ENCODE measurements at places on chromosomes 11 and 22.

- no peak for DNase-seq
Observed at GRCh38 chr11:64216879-64217278, 9.1 kb downstream of the TRPT1 start.

DNA sequence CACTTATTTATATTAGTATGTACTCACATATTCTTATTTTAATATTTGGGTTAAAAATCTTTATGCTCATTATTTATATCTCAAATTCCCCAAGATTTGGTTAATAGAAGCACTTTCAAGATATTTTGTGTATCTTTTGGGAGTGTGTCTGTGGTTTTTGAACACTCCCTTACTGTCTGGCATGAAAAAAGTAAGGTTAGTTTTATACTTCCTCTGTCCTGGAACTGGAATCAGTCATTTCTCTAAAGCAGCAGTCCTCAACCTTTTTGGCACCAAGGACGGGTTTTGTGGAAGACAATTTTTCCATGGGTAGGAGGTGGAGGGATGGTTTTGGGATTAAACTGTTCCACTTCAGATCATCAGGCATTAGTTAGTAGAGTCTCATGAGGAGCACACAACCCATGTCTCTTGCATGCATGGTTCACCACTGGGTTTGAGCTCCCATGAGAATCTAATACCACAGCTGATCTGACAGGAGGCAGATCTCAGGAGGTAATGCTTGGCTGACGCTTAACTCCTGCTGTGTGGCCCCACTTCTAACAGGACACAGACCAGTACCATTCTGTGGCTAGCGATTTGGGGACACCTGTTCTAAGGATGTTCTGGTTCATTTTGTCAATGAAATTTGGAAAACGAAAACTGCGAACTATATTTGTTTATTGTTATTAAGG, 60.2 kb downstream of the CASP12 start:
- DNase-seq: no peak

GRCh38 chr11:256952-257737, 20.4 kb downstream of the PSMD13 start:
- no peak for DNase-seq

- peak; percentile 96 for DNase-seq
Observed at GRCh38 chr11:61061081-61061826, 41.0 kb upstream of the CD5 start.

DNA sequence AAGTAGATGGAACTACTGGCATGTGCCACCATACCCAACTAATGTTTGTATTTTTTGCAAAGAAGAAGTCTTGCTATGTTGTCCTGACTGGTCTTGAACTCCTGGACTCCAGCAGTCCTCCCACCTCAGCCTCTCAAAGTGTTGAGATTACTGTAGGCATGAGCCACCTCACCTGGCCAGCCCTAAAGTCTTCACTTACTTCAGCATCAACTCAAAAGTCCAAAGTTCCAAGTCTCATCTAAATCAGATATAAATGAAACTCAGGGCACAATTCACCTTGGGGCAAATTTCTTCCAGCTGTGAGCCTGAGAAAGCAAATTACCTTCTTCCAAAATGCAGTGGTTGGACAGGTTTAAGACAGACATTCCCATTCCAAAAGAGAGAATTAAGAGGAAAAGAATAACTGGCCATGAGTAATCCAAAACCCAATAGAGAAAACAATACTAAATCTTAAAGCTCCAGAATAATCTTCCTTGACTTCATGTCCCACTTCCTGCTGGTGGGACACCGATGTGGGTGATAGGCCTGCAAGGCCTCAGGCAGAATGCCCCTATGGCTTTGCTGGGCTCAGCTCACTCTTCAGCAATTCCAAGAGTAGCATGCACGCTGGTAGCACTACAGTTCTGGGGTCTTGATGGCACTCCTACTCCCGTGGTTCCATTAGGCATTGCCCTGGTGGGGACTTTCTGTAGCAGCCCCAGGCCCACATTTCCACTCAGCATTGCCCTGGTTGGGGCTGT, 50.3 kb downstream of the TUG1 start:
- no peak for DNase-seq

- peak; percentile 35 for DNase-seq
Observed at GRCh38 chr11:117606211-117606610, 190.8 kb downstream of the DSCAML1 start.

GRCh38 chr22:20611418-20611817, 104.0 kb downstream of the MED15 start:
- DNase-seq: no peak

DNA sequence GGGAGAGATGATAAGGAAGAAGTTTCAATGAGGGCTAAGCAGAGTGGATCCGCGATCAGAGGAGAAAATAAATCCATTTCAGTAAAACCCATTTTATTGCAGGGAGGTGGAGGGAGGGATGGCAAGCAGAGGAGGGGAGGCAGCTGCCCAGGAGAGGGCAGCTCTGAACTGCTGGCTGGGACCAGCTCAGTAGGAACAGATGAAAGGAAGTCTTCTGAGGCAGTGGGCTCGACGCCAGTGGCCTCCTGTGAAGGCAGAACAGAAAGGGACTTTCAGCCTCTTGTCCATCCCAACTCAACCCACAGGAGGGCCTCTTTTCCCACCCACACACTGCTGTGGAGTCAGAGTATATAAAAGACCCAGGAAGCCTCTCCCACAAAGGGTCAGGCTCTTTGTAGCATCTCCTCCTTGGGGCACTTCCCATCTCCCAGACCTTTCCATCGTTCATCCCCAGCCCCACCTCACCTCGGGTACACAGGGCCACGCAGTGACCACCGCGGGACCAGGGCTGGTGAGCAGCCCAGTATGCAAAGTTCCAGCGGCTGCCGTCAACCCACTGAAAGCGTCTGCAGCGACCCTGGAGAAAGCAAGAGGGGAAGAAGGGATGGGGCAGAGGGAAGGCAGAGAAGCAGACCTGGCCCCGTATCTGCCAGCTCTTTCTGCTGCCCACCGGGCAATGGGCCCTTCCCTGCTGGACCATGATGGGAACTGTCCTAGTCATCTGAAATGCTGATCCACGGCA, 3.0 kb downstream of the PRG2 start:
- DNase-seq: no peak

DNA sequence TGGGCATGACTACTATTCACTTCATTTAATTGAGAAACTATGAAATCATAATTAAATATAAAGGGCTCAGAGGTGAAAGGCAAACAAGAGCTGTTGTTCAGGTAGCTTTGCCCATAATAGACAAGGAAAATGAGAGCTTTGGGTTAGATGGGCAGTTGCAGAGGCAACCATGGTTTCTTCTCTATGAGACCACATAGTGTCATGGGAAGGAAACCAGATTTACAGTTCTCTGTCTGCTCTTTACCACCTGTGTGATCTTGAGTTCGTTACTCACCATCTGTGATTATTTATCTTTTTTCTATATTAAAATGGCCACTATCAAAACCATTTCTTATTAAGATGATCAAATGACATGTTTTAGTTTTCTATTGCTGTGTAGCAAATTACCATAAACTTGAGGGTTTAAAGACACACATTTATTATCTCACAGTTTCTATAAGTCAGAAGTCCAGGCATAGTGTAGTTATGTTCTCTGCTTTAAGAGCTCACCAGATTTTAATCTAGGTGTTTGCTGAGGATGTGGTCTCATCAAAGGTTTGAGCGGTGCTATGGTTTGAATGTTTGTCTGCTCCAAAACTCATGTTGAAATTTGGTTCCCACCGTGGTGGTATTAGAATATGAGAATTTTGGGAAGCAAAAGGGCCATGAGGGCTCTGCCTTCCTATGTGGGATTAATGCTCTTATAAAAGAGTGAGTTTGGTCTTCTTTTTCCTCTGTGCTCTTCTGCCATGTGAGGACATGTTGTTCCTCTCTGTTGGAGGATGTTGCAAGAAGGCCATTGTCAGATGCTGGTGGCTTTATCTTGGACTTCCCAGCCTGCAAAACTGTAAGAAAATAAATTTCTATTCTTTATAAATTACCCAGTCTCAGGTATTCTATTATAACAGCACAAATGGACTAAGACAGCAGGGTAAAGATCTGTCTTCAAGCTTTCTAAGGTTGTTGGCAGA, 38.2 kb downstream of the OR2AG2 start:
- DNase-seq: no peak

- no peak for DNase-seq
Observed at GRCh38 chr11:102974552-102975280, 19.2 kb upstream of the MMP13 start.

GRCh38 chr22:22165936-22166710, 78.5 kb upstream of the VPREB1 start:
- DNase-seq: no peak

GRCh38 chr22:50525104-50525857, at the start of gene SCO2:
Gene SCO2, minus strand, starts transcription at chr22:50525598. Its CDS starts 1,187 bp downstream, at chr22:50524411.
- DNase-seq: peak; percentile 99

GRCh38 chr22:48950151-48950915, 877.3 kb downstream of the BRD1 start:
- no peak for DNase-seq

DNA sequence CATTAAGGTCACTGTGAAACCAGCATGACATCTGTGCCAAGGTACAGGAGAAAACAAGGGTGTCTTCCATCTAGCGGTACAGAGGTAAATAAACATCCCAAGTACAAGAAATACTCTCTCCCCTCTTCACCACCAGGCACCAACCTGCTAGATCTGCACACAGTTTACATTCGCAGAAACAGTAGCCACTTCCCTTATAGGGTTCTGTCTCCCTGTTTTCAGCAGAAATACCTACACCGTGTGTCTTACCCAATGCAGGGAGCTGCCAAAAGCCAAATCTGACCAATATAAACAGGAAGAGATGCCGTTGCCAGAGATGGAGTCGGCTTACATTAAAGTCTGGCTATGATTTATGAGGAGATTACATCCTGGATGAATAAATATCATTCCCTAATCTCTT, 1.2 kb downstream of the SCN4B start:
- no peak for DNase-seq

GRCh38 chr11:112222303-112222702, 3.9 kb upstream of the PTS start:
- DNase-seq: no peak

DNA sequence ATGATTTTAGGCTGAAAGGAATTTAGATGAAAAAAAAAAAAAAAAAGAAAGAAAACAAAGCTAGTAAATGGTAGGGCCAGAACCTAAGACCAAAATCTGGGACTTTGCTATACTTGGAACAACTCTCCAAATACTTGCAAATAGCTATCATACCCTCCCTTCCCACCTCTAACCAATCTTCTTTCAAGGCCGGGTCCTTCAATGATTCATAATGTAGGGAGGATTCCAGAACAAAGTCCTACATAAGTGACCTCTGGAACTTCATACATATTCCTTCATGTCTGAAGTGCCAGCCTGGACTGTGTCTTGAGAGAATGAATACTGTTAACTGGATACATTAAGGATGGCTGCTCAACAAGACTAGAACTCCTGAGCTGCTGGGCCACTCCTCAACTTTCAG, 9.9 kb downstream of the STK33 start:
- DNase-seq: no peak

DNA sequence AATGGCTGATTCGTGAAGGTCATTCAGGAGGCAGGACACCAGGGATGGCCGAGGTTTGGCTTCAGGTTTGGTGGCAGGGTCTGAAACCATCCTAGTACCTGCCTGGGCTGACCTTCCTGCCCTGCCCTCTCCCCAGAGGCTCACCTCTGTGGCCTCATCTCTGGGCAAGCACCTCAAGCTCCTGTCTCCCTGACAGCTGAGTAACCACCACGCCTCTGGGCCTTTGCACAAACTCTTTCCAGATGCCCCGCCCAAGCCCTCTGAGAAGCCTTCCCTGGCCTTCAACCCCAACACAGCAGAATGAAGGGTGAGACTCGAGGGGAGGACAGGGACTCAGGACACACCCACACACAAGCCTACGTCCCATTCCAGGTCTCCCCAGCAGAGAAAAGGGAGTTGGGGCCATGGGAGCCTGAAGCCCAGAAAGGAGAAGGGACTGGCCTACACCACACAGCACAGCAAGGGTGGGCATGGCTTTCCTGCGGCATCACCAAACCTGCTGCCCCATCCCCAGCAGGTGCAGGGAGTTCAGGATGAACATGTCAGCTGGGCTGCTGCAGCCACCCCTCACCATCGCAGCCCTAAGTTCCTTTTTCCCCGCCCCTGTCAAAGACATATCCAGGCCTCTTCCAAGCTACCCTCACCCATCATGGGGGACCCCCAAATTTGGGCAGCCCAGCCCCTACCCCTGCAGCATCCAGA, 2.4 kb downstream of the SHISA8 start:
- no peak for DNase-seq

DNA sequence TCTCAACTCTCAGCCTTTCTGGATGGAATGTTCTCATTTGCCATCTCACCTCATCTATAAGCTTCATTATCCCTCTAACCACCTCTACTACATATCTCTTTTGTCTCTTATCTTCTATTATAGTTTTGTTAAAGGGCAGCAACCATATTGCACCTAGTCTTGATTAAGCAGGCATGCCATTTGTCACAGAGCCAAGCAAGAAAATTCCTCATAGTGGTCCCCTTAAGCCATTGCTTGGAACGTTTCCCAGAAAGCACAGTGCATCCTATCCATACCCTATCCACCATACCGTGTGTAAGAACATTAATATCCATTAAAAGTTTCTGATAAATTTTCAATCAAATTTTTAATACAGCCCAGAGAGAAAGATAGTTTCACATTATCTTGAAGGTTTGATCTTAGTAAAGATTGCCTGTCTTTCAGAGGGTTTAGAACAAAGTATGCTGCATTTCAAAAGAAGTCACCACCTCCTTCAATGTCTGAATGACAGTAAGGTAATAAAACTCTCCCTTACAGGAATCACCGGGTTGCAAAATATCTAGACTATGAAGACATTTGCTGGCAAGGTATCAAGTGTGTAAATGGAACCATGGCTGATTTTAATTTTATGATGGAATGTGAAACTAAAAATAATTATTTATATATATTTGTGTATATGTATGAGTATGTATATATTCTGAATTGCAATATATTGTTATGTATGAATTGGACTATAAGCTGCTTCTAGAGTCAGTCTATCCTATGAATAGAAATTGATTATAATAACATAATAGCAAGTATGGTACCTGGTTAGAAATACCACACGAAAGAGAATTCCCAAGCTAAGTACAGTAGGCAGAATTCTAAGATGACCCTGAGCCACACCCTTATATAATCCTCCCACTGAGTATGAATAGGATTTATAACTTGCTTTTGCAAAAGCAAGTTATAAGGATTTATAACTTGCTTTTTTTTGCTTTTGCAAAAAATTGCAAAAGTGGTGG, 1296.3 kb downstream of the LRRC4C start:
- DNase-seq: no peak

GRCh38 chr22:50315289-50316113, 8.1 kb upstream of the PLXNB2 start:
- DNase-seq: no peak

Data from activated CD4-positive, alpha-beta T cell treated with anti-CD3 and anti-CD28 coated beads, Interleukin-2, Interleukin-6, amounts not matched to agents 100 ng/mL and 50 ng/mL, durations not matched to agents 16 hours and 8 hours (primary cell).